ENCODE measurements at places on chromosomes 6 and 20.

- DNase-seq = peak; percentile 86
Observed at GRCh38 chr6:119096721-119097565, 18.5 kb upstream of the FAM184A start.

DNA sequence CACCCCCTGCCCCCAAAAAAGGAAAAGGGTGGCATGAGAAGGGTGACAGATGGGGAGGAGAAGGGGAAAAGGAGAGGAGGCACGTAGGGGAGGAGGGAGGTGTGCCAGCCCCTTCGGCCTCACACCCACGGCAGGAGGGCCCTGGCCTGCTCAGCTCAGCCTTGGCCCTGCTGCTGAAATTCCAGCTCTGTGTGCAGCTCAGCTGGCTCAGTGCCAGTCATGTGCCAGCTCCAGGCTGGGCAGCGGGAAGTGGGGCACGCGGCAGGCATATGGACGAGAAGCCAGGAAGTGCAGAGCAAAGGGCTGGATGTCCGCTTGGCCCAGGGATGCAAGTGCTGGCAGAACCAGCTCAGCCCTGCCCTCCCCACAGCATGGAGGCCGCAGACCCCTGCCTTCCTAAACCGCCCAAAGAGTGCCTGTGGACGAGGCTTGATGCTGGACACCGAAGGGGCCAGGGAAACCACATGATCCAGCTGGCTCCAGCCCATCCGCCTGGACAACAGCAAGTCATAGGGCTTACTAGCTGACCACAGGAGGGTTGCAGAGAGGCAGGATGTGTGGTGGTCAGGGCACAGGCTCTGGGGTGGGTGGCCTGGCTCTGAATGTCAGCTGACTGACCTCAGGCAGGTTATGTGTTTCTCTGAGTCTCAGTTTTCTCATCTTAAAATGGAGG, 60.2 kb downstream of the NOL4L start:
- DNase-seq = peak; percentile 67

- DNase-seq = no peak
Observed at GRCh38 chr6:50936277-50936681, 117.6 kb downstream of the TFAP2B start.

- no peak for DNase-seq
Observed at GRCh38 chr6:9576521-9576920, 838.4 kb downstream of the TFAP2A start.

- DNase-seq = no peak
Observed at GRCh38 chr6:160388922-160389321, 40.7 kb downstream of the SLC22A3 start.

- DNase-seq = no peak
Observed at GRCh38 chr6:151269321-151269995, 29.7 kb downstream of the AKAP12 start.

DNA sequence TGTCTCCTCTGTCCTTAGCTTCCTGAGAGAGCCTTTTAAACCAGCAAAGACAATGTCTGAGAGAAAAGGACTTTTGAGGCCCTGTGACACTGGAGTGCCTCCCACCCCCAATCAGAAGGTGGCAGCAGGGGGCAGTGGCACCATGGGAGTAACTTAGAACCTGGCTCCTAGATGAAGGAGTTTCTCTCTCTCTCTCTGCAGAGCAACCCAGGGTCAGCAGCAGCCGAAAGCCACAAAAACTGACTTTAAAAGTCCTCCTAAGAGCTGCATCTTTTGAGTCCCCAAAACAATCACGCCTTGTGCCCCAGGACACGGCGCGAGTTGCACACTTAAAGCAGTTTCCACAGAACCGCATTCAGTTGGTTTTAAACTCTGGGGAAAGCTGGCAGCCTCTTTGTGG, 5.3 kb upstream of the TCP11 start:
- DNase-seq = no peak

DNA sequence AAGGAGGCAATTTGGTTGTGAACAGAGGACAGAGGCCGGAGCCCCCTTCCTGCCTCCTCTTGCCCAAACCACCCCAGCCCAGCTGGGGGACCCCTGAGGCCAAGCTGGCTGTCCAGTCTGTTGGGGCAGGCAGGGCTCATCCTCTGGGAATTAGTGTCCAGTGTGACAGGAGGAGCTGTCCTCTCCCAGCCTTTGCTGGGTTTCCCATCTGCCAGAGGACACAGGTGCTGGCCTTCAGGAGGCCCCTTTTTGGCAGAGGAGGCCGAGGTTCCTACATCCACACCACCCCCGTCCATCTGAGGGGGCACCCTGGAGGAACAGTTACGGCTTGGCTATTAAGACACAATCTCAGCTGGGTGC, 44.7 kb upstream of the MDGA1 start:
- DNase-seq = no peak

Data from left forelimb (tissue), 1 donor.